Retina (tissue), 1 donor: ENCODE measurements at places on chromosomes 2 and 18.

GRCh38 chr2:113240150-113240914 is 38.4 kb downstream of the PAX8 start:
- DNase-seq, result no peak

DNA sequence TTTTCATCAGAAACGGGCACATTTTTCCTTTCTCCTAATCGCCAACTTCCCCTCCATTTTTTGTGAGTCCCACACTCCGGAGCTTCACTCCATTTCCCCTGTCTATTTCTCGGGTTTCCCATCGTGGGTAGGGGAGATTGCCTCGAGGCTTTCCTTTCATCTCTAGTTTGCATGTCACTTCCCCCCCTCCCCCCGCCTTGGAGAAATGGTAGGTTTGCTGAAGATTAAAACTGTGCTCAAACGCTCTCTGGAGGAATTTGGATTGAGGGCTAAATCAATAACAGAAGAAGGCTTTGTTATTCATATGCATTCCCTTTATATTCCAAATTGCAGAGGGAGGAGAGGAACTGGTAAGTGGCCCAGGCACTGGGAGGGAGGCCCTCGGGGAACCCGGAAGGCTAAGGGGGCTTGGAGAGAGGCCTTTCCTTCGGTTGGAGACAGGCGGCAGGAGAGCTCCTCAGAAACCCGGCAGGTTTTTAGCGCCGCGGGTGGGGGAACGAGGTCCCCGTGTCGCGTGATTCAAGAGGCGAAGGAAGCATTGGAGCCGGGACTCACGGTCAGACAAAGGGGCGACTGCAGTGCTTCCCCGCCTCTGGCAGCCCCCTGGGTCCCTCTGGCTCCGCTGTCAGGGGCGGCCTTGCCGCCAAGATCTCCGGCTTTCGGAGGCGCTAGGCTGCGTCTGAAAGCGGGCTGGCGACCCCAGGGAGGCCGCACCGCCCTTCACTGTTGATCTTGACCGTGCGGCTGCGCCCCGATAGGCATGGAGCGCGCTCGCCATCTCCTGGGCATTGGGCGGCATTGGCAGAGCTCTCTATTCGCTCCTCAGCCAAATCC is 2.4 kb upstream of the HOXD12 start:
- peak; percentile 92 for DNase-seq

DNA sequence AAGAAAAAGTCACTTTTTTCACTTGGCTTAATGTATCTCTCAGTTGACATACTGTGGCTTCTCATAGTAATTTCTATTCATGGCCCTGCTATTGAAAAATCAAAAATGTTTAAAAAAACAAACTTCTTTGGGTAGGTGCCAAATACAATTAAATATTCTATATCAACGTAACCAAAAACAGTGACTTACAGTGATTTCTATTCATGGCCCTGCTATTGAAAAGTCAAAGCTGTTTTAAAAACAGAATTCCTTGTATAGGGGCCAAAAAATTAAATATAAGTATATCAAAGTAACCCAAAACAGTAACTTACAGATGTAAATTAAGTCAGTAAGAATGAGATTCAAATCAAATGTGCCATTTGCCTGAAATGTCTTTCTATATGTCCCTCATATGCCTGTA is 31.4 kb upstream of the CD302 start:
- DNase-seq, result no peak

GRCh38 chr18:79071503-79072210 is 2.5 kb downstream of the ATP9B start:
- DNase-seq, result no peak

- DNase-seq, result no peak
Measured at GRCh38 chr18:35334212-35334611, 10.0 kb downstream of the ZNF24 start.

DNA sequence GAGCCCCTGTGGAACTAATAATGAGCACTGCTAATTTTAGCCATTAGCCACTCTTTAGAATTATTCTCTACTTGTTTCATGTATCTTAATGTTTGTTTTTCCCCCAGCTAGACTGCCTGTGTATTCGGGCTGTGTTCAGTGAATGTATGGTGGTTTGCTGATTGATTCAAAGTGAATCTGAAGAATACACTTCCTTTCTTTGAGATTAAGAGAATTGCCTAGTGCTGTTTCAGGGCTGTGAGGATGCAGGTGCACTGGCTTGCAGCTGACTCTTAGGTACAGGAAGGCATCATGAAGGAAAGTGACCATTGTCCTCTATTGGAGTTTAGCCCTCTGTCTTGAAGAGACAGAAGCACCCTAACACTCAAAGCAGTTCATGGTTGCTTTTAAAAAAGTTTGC is 138.7 kb downstream of the CERS6 start:
- no peak for DNase-seq

DNA sequence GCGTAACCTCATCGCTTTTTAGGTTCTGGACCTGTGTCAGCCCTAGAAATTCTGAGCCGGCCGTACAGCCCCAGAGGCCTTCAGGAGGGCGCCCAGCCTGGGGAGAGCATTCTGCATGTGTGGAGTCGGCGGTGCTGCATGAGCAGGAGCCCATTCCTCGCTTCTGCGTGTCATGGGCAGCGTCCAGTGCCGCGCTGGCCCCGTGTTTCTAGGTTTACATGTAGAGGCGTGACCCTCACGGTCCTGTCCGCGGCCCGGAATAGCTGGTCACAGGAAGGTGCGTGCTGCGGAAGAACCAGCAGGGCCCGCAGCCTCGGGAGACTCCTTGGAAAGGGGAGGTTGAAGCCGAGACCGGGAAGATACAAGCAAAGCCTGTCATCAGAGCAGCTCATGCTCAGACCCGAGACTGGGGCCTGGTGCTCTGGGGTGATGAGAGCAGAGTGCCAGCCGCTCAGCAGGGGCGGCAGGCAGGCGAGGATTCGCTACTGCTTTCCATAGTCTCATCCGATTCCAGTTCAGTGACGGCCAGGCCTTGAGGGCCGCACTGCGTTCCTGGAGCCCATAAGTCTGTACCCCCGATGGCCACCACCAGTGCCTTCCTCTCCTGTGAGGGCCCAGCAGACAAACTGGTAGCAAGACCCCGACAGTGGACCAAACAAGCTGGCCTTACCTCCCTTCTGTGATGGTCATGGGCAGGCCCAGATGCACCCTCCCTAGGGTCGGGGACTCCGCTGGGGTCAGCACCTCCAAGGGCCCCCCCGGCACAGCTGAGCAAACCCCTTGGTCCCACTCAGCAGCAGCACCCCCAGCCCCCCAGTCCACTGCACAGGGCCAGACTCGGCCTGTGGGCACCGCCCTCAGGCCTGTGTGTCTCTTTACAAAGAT is 15.6 kb upstream of the NFATC1 start:
- DNase-seq, result no peak

DNA sequence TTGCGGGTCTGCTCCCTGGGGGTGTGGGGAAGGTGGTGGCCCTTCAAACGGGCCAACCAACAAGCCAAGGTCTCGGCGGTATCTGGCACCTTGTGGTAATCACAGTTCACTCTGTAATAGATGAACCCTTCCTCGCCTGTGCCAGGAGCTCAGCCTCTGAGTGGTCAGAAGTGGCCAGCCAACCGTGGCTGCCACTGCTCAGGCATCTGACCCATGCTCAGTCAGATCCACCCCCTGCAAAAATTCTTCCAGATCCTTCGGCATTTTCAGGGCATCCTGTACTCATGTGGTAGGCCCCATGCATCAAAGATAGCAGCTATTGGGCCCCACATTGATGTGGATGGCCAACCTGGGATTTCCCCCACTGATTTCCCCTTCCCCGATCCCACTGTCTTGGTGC is 39.6 kb upstream of the SERPINE2 start:
- no peak for DNase-seq

DNA sequence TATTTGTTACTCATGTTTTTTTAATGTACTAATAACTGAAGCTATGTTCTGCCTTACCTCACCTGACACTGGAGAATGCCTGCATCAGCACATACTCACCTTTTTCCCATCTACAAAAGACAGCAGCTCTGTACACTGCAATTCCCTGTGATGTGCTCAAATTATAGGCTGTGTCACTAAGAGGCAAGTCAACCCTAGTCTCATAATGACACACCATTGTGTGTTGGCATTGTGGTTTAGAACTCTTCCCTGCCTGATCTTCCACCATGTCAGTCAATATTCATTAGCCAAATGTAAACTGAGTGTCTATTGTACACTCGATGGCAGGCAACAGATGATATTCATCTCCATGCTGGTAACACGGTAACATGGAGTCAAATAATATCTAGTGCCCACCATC is 332.1 kb upstream of the TCF4 start:
- no peak for DNase-seq

DNA sequence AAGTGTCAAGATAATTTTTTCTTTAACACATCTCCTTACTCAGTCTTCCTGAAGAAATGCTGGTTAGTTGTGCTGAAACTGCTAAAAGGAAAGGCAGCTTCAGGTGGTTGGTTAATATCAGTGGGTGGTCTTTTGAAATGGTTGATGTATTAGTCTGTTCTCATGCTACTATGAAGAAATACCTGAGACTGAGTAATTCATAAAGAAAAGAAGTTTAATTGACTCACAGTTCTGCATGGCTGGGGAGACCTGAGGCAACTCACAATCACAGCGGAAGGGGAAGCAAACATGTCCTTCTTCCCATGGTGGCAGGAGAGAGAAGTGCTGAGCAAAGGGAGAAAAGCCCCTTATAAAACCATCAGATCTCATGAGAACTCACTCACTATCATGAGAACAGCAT is 125.9 kb upstream of the CYRIA start:
- no peak for DNase-seq
